Bronchus fibroblast of lung (primary cell): ENCODE measurements at places on chromosomes 6 and 20. TPM values are rescaled to one million over a fixed set of nuclear protein-coding genes. Genes with fewer than 3 reads are reported as not detected.

Gene FIG4
- total RNA-seq: 8.9 and 10.7 TPM in 2 replicates

Gene FABP7
- not detected in 2 replicates for total RNA-seq

Gene HLA-DQA1
- total RNA-seq: not detected in 2 replicates

Gene MYLK4
- under 0.01 and 0.15 TPM in 2 replicates for total RNA-seq

Gene MEI4
- total RNA-seq: not detected in 2 replicates

Gene CTAGE9
- total RNA-seq: under 0.01 TPM in 1 of 2 replicates, not detected in the other

Gene HSPA12B
- 0.45 and 0.50 TPM in 2 replicates for total RNA-seq
